RKO (cell line): ENCODE measurements at places on chromosomes 2 and 18.

- no peak for DNase-seq
These were observed 93.4 kb downstream of the SOS1 start for GRCh38 chr2:39027421-39027820.

GRCh38 chr2:103138123-103138901, 376.5 kb downstream of the TMEM182 start:
- no peak for DNase-seq

DNA sequence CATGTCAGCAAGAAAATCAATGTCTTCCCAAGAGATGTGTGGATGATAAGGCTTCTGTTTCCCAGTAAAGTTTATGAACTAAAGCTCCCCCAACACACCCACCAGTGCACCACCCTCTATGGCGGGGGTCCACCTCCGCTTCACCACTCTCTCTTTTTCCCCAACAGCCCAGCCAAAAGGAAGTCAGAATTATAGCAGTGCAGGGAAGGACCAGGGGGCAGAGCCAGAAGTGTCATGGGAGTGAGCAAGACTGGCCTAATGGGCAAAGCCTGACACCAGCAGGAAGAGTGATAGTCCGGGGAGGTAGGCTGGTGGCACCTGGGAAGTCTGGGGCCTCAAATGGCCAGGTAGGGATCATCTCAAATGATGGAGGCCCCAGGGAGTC, 167.7 kb downstream of the ZFP36L2 start:
- no peak for DNase-seq

- no peak for DNase-seq
These were observed 157.3 kb upstream of the CREB1 start for GRCh38 chr2:207372483-207372882.

DNA sequence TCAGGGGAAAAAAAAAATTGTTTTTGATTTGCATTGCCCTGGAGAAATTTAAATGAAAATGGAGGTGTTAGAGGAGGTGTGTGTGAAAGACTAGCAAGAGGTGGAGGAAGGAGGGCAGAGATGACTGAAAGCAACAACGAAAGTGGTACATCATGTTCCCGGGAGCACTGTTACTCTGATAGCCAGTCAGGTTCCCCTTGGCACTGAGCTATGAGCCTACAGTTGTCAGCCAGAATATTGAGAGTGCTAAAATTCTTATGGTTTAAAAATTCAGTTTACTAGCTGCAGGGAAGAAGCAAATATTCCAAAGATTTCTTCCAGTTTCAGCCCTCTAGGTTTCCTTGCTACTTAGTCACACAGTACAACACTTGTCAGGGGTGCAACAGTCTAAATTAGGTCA, 366.7 kb upstream of the DLGAP1 start:
- DNase-seq = no peak

- DNase-seq = peak; percentile 87
These were observed at the start of gene RNF149 for GRCh38 chr2:101308432-101309210. RNF149 (minus strand) TSS chr2:101308701; CDS start chr2:101308588, 113 bp downstream.

GRCh38 chr2:217247476-217247875, 387.6 kb upstream of the TNP1 start:
- DNase-seq = no peak

DNA sequence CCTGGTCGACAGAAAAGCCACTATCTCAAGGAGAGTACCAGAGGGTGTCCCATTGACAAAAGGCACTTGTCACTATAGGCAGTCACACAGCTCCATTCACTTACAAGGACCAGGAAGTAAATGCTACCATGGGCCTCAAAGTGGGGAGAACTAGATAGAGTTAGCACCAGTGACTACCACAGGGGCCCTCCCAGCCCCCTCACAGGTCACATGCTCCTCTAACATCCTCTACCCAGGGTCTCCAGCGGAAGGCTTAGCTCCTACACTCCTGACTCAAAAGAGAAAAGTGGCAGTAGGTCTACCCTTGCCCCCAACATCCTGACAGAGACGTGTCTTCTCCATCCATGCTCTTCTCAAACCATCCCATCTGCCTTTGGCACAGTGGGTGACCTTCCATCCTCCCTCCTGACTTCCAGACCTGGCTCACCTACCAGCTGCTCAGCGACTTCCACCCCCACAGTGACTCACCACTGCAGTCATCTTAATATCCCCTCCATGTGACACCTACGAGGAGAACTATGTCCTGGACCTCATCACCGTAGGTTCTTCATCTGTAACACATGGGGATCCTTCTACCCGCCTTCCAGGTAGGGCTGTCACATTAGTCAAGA, 5.6 kb upstream of the DNMT3A start:
- DNase-seq = peak; percentile 62

GRCh38 chr2:83435989-83436388, 1023.1 kb downstream of the SUCLG1 start:
- no peak for DNase-seq
